ENCODE measurements at places on chromosomes 1 and 21.

- no peak for DNase-seq
These were observed 2.4 kb downstream of the SLC27A3 start for GRCh38 chr1:153777648-153778047.

GRCh38 chr21:34639882-34640788 lies 25.2 kb upstream of the RCAN1 start:
- DNase-seq: peak; percentile 31

DNA sequence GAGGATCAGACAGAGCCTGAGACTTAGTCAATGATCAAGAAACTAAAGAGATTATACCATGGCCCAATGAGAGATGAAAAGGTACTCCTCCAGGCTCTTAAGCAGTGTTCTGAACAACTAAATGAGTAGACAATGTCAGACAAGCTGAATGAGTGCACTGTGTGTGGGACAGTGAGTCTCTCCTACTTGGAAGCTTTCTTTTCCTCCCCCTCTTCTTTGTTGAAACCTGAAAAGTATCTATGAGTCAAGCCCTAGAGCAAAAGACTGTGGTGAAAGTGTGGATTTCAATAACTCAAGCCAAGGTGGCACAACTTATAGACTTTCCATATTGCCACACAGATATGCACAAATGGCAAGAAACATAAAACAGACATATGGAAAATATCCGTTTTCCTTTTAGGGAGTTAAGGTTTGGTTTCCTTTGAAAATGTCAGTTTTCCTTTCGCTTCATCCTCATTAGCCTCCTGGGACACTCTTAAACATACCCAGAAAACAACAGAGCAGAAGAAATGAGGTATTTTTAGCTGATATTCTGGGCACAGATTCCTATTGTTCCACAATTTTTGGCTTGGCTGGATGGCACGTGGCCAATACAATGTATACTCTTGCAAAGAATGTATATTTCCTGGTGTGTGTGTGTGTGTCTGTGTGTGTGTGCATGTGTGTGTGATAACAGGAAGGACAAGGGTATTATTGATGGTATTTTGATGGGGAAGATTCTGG lies 96.6 kb downstream of the LMX1A start:
- no peak for DNase-seq

- peak; percentile 87 for DNase-seq
These were observed 690 bp downstream of the EPS8L3 start for GRCh38 chr1:109762821-109763645.

DNA sequence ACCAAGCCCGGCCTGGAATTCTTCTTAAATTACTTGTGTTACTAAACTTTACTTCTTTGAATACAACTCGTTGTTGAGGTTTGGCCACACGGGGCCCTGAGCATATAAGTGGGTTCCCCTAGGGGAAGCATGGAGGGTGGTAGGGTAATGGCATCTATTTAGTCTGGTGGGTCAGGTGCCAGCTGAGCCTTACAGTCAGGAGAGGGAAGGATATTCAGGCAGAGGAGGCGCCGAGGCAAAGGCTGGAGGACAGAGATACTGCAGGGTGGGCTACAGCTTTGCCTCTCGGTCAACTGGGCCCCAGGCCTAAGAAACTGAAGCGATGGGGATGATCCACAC lies 424 bp upstream of the NECAP2 start:
- no peak for DNase-seq

- DNase-seq: no peak
These were observed at the start of gene PYHIN1 for GRCh38 chr1:158931055-158931737. PYHIN1 (plus strand) TSS chr1:158931552; CDS start chr1:158936911, 5,359 bp downstream.

GRCh38 chr1:173100476-173101107 lies 49.9 kb upstream of the TNFSF18 start:
- no peak for DNase-seq
